Epithelial cell of esophagus (primary cell): ENCODE measurements at places on chromosomes 7 and 10.
A peak's percentile ranks its signal among the peaks of the same experiment; 100 is the strongest.

- DNase-seq, result no peak
These were observed 29.4 kb upstream of the RET start for GRCh38 chr10:43047288-43047970.

DNA sequence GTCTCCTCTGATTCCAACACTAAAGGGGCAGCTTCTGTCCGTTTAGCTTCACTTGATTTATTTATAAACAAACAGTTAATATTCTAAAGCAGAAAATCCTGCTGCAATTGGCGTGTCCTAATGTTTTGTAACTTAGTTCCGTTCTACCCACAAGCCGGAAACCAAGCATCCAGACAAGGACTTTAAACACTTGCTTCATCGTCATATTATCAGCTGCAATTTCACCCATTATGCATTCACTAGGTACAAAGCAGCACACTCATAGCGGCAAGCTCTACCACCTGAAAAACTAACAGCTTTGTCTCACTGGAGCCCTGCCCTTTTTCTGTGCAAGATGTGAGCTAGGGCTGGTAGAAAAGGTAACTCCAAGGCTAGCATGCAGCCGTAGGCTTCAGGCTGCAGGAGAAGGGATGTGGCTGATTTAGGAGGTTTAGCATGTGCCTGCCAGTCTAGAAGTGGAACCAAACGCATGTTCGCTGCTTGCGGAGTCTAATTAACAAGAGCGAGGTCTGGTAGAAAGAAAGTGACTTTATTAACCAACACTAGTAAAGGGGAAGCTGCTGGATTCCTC, 43.7 kb upstream of the BPGM start:
- DNase-seq, result peak; percentile 29

DNA sequence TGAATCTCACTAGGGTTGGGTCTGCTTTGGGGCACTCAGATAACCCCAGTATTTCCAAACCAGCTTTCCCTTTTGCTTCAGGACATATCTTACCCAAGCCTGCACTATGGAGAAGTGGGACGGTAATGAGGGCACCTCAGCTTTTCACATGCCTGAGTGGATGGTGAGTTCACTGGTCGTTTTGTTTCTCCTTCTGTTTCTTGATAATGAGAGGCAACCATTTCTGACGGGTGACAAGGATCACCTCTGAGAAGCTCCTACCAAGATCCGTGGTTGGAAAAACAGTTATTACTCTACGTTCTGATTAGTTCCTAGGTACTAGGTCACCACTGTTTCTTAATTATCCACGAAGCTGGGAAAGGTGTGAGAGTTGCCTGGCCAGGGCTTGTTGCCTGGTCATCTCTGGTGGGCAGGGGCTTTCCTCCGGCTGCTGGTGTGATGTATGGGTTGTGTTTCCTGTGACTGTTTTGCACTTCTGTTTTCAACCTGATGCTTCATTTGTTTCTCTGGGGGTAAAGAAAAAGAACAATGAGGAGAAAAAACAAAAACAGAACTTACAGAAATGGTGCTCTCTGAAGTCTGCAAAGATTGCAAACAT, 65.7 kb upstream of the STRIP2 start:
- DNase-seq, result no peak

DNA sequence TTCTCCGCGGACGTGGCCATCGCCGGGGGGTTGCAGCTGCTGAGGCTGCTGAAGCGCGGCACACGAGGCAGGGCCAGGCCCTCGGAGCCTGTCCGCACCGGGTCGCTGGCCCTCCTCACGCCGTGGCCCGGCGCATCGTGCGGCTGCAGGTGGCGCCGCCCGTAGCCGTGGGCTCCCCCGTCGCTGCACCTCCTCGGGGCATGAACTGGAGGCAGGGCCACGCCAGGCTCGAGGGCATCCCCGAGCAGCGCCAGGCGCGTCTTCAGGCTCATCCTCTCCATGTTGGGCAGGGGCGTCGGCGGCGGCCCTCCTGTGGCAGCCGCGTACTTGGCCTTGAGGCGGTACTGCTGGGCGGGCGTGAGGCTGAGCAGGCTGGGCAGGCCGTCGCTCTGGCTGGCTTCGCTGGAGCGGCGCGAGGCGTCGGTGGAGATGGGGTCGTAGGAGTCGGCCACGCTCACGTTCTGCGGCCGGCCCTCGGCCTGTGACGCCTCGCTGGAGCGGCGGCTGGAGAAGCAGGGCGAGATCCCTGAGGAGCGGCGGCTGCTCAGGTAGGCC, 263.1 kb upstream of the INHBA start:
- DNase-seq, result no peak

DNA sequence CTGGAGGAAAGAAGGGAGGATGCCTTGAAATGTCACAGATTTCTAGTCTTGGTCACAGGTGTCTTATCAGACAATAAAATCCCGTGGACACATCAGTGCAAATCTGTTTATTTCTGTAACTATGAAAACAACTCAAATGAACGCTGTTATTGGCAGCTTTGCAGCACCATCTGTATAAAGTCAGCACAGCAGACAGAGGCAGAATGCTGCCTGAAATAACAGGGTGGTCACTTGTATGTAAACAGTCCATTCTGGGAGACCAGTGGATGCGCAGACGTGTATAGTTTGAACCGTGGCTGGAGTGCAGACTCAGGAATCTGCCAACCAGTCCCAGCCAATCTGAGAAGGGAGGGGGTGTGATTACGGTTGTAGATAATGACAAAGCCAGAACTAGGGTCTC, 54.8 kb downstream of the SEC23IP start:
- DNase-seq, result no peak

GRCh38 chr10:42645516-42645915, 7.1 kb upstream of the ZNF33B start:
- DNase-seq, result no peak

DNA sequence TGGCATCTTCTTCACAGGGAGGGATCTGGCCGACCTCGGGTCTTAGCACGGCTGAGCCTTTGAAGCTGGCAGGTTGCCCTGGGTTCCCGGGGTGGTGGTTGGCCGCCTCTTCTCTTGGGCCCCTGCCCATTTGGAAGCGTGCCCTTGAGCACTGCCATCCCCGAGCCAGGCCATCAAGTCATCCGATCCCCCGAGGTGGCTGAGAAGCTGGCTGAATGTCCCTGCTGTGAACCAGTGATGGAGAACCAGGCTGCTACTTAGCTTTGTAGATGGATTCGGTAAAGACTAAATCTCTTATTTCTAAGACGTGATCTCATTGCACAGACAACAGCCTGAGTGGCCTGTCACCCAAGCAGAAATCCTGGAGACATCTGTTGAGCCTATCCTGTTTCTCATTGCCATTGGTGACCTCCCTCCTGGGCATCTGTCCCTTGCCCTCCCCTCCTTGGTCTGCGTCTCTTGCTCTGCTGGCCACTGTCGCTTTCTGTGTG, 74.3 kb downstream of the GRK5 start:
- no peak for DNase-seq

- DNase-seq, result no peak
These were observed 302.2 kb downstream of the ADARB2 start for GRCh38 chr10:1434912-1435692.

DNA sequence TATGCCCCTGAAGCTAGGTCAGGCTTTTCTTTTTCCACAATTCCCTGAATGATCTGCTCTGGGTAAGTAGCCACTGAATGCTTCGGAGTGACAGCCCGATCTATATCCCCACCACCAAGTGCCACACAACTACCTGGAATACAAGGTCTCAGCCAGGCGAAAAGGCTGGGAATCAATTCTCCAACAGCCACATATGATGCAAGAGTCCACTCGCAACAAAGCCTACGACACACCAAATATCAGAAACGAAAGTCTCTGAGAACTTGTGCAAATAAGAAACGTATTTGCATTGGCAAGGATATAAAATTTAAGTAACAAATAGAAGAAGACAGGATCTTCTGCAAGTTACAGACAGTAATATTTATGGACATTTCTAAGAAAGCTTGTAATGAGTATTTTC, 5.7 kb downstream of the HIPK2 start:
- peak; percentile 15 for DNase-seq

DNA sequence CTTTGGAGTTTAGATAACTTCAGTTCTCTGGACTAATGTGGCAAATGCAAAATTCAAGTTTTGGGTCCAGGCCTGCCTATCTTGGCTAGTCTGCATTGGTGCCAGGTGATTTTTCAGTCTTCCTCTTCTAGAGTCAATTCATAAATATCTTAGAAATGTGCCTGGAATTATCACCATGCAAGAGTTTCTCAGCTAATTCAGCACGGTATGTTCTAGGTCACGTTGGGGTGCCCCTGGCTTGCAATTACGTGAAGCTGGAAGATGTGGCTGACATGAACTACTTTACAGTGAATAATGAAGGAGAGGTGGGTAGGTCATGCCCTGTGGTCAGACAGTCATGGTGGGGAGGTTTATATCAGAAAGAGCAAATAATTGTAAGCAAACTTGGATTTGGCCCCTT, 25.0 kb downstream of the ZDHHC6 start:
- DNase-seq, result no peak

GRCh38 chr7:155881471-155882350, 69.4 kb upstream of the SHH start:
- DNase-seq, result no peak

DNA sequence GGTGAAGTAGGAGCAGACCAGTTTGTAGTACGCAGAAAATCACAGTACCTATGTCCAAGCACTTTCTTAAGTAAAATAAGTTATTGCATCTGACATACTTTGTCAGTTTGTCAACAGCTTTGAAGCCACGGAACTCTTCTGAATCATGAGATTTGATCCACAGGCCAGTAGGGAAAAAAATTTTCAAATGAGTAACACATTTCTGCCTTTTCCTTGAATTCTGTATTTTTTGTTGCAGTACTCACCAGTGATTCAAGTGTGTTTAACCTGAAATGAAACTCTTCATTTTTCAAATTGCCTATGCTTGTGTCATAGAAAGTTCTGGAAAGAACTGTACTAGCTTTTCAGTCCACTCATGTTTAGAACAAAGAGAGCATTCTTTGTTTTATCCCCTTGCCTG, 337.7 kb downstream of the GATA3 start:
- DNase-seq, result peak; percentile 80

DNA sequence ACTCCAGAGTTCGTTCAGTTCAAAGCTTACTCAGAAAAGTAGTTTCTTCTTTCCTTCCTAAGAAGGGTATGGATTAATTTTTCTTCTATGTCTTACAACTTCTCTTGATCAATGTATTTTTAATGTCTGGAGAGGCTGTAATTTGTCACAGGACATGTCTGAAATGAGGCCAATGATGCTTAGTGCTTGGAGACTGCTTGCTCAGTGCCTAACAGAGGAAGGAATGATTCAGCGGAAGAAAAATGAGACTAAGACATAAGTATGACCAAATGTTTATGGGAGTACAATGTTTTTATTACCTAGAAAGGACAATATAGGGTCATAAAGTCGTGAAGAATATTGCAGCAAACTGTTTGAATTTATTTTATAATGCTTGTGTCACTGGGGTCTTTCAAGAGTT, 43.3 kb downstream of the GPR37 start:
- no peak for DNase-seq

DNA sequence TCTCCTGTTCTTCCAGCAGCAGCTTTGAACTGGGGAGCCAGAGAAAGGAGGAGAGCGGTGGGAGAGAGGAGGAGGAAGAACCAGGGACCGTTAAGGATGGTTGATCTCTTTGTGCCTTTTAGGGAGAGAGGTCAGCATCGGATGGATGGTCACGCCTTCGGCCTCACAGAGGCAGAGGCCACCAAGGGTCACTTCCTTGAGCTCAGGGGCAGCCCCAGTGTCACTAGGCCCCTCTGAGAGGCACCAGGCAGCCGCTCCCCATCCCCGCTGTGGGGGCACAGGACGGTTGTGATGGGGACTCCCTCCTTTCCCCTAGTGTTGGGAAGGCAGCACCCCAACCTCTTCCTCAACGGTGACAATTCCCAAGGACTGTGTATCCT, 121.4 kb downstream of the DNAJB6 start:
- no peak for DNase-seq

DNA sequence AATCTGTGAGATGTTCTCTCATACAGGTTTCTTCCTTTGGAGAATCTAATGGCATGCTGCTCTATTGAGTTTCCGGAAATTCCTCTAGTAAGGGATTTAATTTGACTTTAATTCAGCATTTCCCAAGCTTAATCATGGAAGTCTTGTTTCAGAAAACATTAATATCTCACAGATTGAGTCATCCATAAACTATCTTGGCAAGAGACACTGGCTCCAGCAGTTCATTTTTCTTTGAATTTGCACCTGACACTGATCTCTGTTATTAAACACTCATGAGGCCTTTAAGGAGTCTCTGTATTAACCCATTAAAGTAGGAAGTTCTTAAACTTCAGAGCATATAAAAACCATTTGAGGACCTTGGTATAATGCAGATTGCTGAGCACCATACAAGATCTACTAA, 3.6 kb upstream of the ITGB8 start:
- peak; percentile 60 for DNase-seq

- no peak for DNase-seq
These were observed 3.2 kb downstream of the SNCG start for GRCh38 chr10:86961481-86962091.

GRCh38 chr10:50544857-50545429, 78.8 kb downstream of the SGMS1 start:
- DNase-seq, result no peak

DNA sequence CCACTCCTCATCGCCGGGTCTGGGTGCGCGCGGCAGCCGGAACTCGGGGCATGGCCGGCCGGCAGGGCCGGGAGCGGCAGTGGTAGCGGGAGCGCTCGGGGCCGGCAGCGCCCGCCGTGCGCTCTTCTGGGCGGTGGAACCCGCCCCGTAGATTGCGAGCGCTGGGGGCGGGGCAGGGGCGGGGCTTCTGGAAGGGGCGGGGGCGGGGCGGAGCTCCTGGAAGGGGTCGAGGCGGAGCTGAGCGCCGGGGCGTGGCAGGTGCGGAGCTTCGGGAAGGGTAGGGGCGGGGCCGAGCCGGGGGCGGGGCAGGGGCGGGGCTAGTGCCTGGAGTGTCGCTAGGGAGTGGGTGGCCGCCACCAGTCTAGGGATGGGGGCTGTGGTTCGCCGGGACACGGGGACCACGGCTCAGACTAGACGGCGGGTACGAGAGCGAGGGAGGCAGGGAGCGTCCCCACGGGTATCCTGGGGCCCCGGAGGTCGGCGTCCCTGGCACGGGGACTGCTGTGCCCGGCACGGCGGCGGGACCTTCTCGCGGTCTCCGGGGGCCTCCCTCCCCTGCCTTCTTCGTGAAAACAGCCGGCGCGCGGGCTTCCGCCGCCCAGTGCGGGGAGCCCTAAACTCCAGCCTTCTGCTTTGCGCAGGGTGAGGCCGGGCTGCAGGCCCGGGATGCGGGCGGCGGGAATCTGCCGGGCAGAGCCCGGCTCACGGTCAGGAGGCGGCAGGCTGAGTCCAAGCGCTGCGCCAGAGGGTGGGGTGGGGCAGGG, at the start of gene STK32C:
TSS of gene STK32C (minus strand) at position 128 of the 764 bp plus-strand sequence. CDS start at position 11, 117 bp downstream.
- DNase-seq, result peak; percentile 92
